Progenitor cell of endocrine pancreas (in vitro differentiated cells): ENCODE measurements at places on chromosomes 5 and 9. TPM values are rescaled to one million over a fixed set of nuclear protein-coding genes. Genes with fewer than 3 reads are reported as not detected.

The CCNB1 gene
- total RNA-seq = 104 and 105 TPM in 2 replicates

GRCh38 chr9:121785673-121786542, 134.5 kb downstream of the DAB2IP start:
- H3K4me3 ChIP-seq = no peak overlapping the region
- H3K27me3 ChIP-seq = peaks cover 3% of the 10 kb centered on the region
- DNase-seq = no peak
- no peak overlapping the region for H3K27ac ChIP-seq

- no peak overlapping the region for H3K4me3 ChIP-seq
- no peak overlapping the region for H3K27ac ChIP-seq
- H3K27me3 ChIP-seq = peaks cover 11% of the 10 kb centered on the region
- no peaks in the 10 kb centered on the region for H3K36me3 ChIP-seq
Measured at GRCh38 chr9:86816366-86816765, 130.9 kb downstream of the GAS1 start.

The WDR70 gene
- 41.1 and 43.0 TPM in 2 replicates for total RNA-seq

DNA sequence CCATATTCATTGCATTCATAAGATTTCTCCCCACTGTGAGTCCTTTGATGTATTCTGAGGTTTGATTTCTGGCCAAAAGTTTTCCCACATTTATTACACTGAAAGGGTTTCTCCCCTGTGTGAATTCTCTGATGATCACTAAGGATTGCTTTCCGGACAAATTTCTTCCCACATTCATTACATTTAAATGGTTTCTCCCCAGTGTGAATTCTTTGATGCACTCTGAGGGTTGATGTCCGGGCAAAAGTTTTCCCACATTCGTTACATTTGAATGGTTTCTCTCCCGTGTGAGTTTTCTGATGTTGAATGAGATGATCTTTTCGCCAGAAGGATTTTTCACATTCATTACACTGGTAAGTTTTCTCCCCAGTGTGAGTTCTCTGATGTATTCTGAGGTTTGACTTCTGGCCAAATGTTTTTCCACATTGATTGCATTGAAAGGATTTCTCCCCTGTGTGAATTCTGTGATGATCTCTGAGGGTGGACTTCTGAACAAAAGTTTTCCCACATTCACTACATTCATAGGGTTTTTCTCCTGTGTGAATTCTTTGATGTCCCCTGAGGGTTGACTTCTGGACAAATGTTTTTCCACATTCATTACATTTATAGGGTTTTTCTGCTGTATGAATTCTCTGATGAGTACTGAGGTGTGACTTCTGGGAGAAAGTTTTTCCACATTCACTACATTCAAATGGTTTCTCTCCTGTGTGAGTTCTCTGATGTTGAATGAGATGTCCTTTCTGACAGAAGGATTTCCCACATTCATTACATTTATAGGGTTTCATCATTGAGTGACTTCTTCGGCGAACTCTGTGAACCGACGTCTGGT, 18.8 kb downstream of the ZNF510 start:
- H3K36me3 ChIP-seq = peaks cover 86% of the 10 kb centered on the region
- no peaks in the 10 kb centered on the region for H3K27me3 ChIP-seq
- no peak for DNase-seq
- H3K4me3 ChIP-seq = no peak overlapping the region

The CDH6 gene
- 132 and 173 TPM in 2 replicates for total RNA-seq

- no peak for DNase-seq
- no peaks in the 10 kb centered on the region for H3K27me3 ChIP-seq
- no peaks in the 10 kb centered on the region for H3K36me3 ChIP-seq
- H3K27ac ChIP-seq = no peak overlapping the region
- H3K4me1 ChIP-seq = no peaks in the 10 kb centered on the region
Measured at GRCh38 chr5:24059006-24059405, 551.6 kb downstream of the PRDM9 start.

The NUTM2G gene
- total RNA-seq = not detected in 2 replicates

- H3K27ac ChIP-seq = peak overlapping the region; percentile 98
- DNase-seq = no peak
- H3K27me3 ChIP-seq = no peaks in the 10 kb centered on the region
- H3K4me1 ChIP-seq = peaks cover 3% of the 10 kb centered on the region
- H3K4me3 ChIP-seq = peak overlapping the region; percentile 97
Measured at GRCh38 chr5:69188811-69189161, 597 bp upstream of the CENPH start.

The SYK gene
- 7.4 and 9.6 TPM in 2 replicates for total RNA-seq

DNA sequence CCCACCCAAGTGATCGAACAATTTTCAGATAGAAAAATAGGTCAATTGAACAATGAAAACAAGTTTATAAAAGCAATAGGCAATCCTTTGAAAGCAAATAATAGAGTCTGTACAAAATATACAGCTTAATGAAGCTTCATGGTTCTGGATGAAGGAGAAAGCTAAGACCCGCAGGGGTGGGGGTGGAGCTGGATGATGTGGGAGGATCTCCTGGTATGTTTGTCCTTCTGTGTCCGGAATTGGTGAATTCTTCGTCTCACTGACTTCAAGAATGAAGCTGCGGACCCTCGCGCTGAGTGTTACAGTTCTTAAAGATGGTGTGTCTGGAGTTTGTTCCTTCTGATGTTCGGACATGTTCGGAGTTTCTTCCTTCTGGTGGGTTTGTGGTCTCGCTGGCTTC, 149.9 kb downstream of the NXNL2 start:
- no peaks in the 10 kb centered on the region for H3K27me3 ChIP-seq
- no peaks in the 10 kb centered on the region for H3K36me3 ChIP-seq
- H3K4me3 ChIP-seq = no peak overlapping the region
- DNase-seq = no peak

GRCh38 chr9:33375238-33375840, 27.0 kb downstream of the AQP7 start:
- H3K27me3 ChIP-seq = no peaks in the 10 kb centered on the region
- peaks cover 6% of the 10 kb centered on the region for H3K36me3 ChIP-seq
- no peak for DNase-seq
- H3K27ac ChIP-seq = peak overlapping the region; percentile 93

- no peak for DNase-seq
- H3K4me3 ChIP-seq = no peak overlapping the region
Measured at GRCh38 chr5:128092144-128092543, 8.6 kb downstream of the SLC12A2 start.

DNA sequence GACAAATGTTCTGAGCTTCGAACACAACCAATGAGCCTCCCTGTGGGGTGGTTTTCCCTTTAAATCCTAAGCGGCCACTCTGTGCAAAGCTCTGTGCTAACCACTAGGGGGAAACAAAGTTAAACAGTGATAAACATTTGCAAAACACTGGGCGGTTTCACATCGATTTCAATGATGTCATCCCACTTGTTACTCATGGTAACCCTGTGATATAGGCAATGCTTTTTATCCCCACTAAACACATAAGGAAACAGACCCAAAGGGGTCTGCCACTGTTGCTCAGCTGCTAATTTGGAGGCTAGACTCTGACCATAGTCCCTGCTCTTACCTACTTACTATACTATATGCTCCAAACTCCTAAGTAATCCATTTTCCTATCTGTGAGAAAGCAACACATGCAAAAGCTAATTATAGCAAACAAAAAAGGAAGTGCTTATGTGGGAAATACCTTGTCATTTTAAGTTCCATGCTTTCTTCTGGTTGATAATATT, 57.3 kb downstream of the PTPN3 start:
- H3K36me3 ChIP-seq = no peaks in the 10 kb centered on the region
- no peak overlapping the region for H3K4me3 ChIP-seq
- H3K27me3 ChIP-seq = peaks cover 2% of the 10 kb centered on the region
- peak overlapping the region; percentile 85 for H3K27ac ChIP-seq
- H3K4me1 ChIP-seq = peaks cover 6% of the 10 kb centered on the region
- peak; percentile 41 for DNase-seq

The NR2F1 gene
- total RNA-seq = 34.8 and 35.4 TPM in 2 replicates

DNA sequence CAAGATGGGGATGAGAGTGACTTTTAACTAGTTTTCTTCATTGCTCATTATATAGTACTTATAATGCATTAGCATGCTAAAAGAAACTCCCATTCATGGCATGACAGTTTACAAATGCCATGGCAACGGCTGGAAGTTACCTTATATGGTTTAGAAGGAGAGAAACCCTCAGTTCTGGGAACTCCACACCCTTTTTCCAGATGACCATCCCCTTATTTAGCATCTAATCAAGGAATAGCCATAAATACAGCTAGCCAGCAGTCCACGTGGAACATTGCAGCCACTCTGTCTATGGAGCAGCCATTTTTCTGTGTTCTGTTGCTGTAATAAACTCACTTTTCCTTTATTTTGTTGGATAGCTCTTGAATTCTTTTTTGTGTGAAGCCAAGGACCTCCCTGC, 1137.8 kb downstream of the CDH18 start:
- no peak overlapping the region for H3K4me3 ChIP-seq
- H3K27me3 ChIP-seq = no peaks in the 10 kb centered on the region
- no peak for DNase-seq
- H3K27ac ChIP-seq = no peak overlapping the region
- H3K4me1 ChIP-seq = no peaks in the 10 kb centered on the region

- no peak overlapping the region for H3K4me3 ChIP-seq
- no peaks in the 10 kb centered on the region for H3K36me3 ChIP-seq
- peaks cover 17% of the 10 kb centered on the region for H3K27me3 ChIP-seq
- no peaks in the 10 kb centered on the region for H3K4me1 ChIP-seq
- DNase-seq = no peak
Measured at GRCh38 chr9:86800681-86801080, 146.6 kb downstream of the GAS1 start.

DNA sequence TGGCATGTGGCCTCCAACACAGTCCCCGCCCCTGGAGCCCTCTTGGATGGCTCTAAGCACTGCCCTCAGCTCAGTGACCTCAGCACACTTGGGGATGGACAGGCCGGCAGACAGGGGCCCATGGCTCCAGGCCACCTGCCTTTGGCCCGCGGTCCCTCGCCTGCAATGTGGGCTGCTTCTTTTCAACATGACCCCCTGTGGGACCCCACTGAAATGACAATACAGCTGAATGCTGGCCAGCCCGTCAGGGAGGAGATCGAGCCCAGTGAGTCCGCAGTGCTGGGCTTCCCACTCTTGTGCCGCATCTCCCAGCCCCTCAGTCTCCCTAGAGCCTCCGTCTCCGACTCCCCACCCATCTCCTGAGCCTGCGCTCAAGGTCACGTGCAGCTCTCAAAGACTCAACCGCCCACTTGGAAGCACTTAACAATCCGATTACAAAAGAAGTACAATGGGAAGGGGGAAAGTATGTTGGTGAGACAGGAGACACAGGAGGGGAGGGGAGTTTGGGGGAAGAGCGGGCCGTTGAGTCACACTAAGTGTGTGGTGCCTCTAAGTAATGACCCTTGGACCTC, 238.9 kb downstream of the HSPA4 start:
- DNase-seq = no peak
- H3K4me3 ChIP-seq = no peak overlapping the region
- H3K27me3 ChIP-seq = no peaks in the 10 kb centered on the region
- no peak overlapping the region for H3K27ac ChIP-seq
- H3K36me3 ChIP-seq = no peaks in the 10 kb centered on the region

The CYLC2 gene
- total RNA-seq = not detected in 2 replicates

- peaks cover 21% of the 10 kb centered on the region for H3K4me1 ChIP-seq
- no peak overlapping the region for H3K4me3 ChIP-seq
Measured at GRCh38 chr9:134319306-134320125, 6.7 kb upstream of the RXRA start.

The IGFBPL1 gene
- total RNA-seq = 4.7 and 5.1 TPM in 2 replicates

DNA sequence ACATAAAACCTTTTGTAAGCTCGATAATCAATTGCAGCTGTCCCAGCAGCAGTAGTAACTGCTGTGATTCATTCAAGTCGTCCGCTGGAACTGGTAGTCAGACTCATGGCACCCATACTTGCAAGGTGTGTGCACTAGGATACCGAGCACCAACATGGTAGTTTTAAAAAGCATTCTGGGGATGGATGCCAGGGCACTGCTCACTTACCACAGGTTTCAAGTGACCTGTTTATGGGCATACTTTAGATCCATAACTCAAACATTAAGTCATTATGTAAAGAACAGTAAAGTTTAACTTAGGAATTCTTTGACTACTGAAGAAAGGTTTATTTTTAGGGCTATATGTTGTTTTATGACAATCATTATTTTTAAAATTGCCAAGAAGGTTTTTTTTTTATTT, 2277.6 kb downstream of the MAT2B start:
- H3K4me1 ChIP-seq = peaks cover 17% of the 10 kb centered on the region
- H3K27ac ChIP-seq = no peak overlapping the region
- no peak overlapping the region for H3K4me3 ChIP-seq
- no peak for DNase-seq
- no peaks in the 10 kb centered on the region for H3K27me3 ChIP-seq

DNA sequence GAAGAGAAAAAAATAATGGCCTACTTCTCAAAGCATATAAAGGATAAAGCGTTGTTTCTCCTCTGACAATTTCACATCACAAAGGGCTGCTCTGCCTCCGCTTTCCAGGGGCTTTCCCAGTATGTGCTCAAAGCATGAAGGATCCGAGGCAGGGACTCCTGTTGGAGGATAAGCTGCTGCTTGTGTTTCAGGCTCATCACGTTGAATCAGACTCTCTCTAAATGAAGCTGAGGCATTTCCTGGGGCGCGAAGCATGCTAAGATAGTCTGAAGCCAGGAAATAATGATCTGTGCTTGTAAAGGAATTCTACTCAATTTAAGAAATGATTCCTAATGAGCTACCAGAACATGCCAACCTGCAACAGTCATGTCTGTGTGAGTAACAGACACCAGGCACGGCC, 97.5 kb downstream of the MARCHF11 start:
- peaks cover 7% of the 10 kb centered on the region for H3K4me1 ChIP-seq
- H3K4me3 ChIP-seq = no peak overlapping the region
- no peaks in the 10 kb centered on the region for H3K36me3 ChIP-seq
- H3K27me3 ChIP-seq = no peaks in the 10 kb centered on the region

- peaks cover 29% of the 10 kb centered on the region for H3K36me3 ChIP-seq
- H3K4me1 ChIP-seq = no peaks in the 10 kb centered on the region
- H3K27me3 ChIP-seq = no peaks in the 10 kb centered on the region
- no peak for DNase-seq
Measured at GRCh38 chr5:178221853-178222252, 10.7 kb downstream of the PHYKPL start.

DNA sequence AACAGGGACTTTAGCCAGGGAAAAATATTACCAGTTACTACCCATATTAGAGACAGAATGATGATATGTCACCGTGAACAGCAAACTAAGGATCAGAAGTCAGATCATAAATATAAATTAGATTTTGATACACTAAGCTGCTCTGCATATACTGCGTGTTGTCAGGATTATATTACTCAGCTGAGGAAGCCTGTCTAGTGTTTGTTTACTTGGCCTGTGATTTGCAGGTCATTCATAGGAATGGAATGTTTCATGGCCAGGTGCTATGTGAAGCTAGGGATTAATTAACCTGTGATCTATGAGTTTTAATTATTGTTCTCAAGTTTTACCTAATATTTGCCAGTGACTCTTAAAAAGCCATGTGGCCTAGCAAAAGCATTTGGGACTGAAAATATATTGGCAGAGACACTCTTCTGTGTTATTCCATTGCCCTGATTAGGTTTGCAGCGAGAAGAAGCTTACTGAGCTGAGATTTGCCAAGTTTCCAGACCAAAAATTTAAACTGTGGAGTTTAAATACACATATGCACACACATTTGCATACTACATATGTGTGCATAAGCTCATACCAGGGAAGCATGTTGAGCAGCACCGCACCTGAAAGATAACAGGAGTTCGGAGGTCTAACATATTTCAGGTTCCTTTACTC, 496.3 kb upstream of the GRIA1 start:
- DNase-seq = no peak
- H3K4me3 ChIP-seq = no peak overlapping the region
- H3K36me3 ChIP-seq = no peaks in the 10 kb centered on the region
- H3K27ac ChIP-seq = no peak overlapping the region

The NR5A1 gene
- 0.36 and 0.49 TPM in 2 replicates for total RNA-seq
